SJSA1 (cell line): ENCODE measurements at places on chromosomes 12 and 14. TPM values are rescaled to one million over a fixed set of nuclear protein-coding genes. Genes with fewer than 3 reads are reported as not detected.

DNA sequence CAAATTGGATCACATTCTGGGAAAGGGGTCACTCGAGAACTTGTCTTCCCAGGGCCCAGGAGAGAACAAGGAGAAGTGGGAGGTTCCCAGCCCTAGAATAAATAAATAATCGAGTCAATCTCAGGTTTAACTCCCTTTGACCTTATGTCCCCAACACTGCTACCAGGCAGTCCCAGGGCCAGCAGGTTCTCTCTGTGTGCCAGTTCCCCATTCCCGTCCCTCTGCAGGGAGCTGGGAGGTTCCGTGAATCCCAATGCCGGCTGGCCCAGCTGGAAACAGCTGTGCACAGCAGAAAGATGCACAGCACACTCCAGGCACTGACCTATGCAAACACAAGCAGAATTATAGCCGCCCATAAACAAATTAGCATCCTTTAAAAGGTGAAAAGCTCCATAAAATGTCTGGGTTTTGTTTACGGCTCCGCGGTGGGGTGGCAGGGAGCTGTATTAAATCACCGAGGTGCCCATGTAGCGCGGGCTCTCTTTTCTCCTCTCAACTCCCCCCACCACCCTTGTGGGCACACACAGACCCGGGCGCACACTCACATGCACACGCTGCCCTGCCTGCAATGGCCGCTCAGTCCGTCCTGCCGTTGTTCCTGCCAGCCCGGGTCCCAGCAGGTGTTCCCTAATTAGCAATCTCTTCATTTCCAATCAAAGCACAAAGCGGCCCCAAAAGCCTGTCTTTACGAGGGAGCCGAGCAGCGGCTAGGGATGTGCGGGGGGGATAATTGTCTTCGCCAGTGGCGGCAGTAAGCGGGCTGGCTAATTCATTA, 46.6 kb upstream of the ESRRB start:
- no peak for DNase-seq
- no peak overlapping the region for H3K27ac ChIP-seq
- no peaks in the 10 kb centered on the region for H3K36me3 ChIP-seq
- H3K27me3 ChIP-seq, result peaks cover 13% of the 10 kb centered on the region
- H3K4me1 ChIP-seq, result no peaks in the 10 kb centered on the region
- H3K4me3 ChIP-seq, result no peak overlapping the region

- peaks cover 10% of the 10 kb centered on the region for H3K4me1 ChIP-seq
- no peak overlapping the region for H3K27ac ChIP-seq
- no peaks in the 10 kb centered on the region for H3K36me3 ChIP-seq
- peaks cover 32% of the 10 kb centered on the region for H3K27me3 ChIP-seq
These were observed 11.7 kb upstream of the CACNA2D4 start for GRCh38 chr12:1929985-1930802.

- H3K4me3 ChIP-seq, result no peak overlapping the region
- H3K27ac ChIP-seq, result no peak overlapping the region
- H3K27me3 ChIP-seq, result peaks cover 97% of the 10 kb centered on the region
- H3K4me1 ChIP-seq, result no peaks in the 10 kb centered on the region
- no peaks in the 10 kb centered on the region for H3K36me3 ChIP-seq
These were observed 159.5 kb downstream of the RIMBP2 start for GRCh38 chr12:130556486-130557055.

DNA sequence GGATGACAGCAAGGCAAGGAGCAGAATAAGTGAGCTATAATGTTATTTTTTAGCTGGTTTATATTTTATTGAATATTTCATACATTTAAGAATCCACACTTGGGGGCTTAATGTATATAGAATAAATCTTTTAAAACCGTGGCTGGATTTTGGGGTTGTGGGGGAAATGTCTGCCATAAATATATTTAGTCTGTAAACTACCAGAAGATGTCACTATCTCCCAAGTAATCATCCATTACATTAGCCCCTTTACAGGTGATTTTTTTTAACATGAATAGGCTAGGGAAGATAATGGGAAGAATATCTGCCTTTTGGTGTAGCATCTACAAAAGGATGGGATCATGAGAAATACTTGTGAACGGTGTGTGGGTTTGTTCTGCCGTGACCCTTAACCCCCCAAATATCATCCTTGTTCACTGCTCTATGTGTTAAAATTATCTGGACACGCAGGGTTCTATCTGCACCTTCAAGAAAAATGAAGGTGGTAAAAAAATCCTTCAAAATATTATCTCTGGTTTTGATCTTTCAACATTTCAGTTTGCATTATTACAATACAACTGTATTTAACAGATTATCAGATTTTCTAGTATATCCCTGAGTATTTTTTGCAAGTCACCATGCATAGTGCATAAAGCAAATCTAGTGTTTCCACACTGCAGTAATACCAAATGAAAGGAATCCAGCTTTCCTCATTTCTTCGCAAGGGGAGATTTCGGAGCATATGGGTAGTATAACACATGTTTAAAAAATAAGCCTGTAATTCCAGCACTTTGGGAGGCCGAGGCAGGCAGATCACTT, 8.0 kb upstream of the SLC17A8 start:
- peak; percentile 7 for DNase-seq
- H3K36me3 ChIP-seq, result no peaks in the 10 kb centered on the region
- H3K4me1 ChIP-seq, result no peaks in the 10 kb centered on the region

SMCO3 gene
- 0.16 TPM in 1 of 2 replicates, not detected in the other for total RNA-seq

DNA sequence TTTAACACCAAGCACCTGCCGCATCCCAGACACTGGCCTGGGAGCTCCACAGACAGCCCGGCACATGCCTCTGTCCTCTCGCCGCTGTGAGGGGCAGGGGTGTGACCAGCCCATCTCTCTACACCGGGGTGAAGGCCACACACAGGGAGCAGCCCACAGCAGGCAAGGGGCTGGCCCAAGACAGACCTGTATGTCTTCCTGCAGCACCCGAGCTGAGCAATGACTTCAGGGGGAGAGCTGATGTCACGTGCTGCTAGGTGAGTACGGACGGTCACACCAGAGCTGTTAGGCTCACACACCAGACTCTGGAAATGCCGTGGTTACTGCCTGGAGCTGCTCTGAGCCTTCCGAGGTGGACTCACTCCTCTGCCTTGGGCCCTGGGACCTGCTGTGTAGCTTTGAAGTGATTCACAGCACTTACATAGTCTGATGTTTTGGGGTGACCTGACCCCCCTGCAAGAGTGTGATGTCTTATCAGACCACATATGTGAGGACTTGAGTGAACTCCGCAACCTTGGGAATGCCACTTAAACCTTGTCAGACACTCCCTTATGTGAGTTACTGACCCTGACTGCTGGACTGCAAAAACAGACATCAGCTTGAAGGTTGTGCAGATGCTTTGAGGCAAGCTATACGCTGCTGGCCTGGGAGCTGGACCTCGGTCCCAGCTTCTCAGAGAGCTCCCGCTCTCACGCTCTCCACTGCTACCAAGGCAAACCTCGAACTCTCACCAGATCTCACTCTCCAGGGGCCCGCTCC, 1.8 kb downstream of the XRCC3 start:
- no peak overlapping the region for H3K4me3 ChIP-seq
- no peak overlapping the region for H3K27ac ChIP-seq
- no peak for DNase-seq
- peaks cover 47% of the 10 kb centered on the region for H3K36me3 ChIP-seq
- no peaks in the 10 kb centered on the region for H3K27me3 ChIP-seq
- peaks cover 23% of the 10 kb centered on the region for H3K4me1 ChIP-seq

DNA sequence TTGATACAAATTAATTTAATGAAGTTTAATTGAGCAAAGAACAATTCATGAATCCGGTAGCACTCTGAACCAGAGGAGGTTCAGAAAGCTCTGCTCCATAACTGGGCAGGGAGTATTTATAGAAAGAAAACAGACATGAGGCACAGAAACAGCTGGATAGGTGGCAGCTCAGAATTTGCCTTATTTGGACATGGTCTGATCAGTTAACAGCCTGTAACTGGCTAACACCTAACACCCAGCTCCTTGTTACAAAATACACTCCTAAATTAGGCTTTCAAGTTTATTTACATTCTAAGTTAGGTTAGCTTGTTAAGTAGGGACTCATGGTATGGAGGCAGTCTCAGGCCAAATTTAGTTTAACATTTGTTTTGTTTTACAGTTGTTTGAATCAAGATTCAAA, 67.8 kb upstream of the TMCC3 start:
- no peaks in the 10 kb centered on the region for H3K4me1 ChIP-seq
- H3K27ac ChIP-seq, result no peak overlapping the region
- H3K4me3 ChIP-seq, result no peak overlapping the region
- no peak for DNase-seq
- no peaks in the 10 kb centered on the region for H3K36me3 ChIP-seq
- no peaks in the 10 kb centered on the region for H3K27me3 ChIP-seq

GRCh38 chr12:124450376-124450750, 117.0 kb downstream of the NCOR2 start:
- H3K27me3 ChIP-seq, result no peaks in the 10 kb centered on the region
- H3K4me1 ChIP-seq, result peaks cover 41% of the 10 kb centered on the region
- peaks cover 88% of the 10 kb centered on the region for H3K36me3 ChIP-seq
- no peak overlapping the region for H3K27ac ChIP-seq
- DNase-seq, result no peak
